ENCODE measurements at places on chromosomes 16 and 17.
A peak's percentile ranks its signal among the peaks of the same experiment; 100 is the strongest.

- DNase-seq, result no peak
Observed at GRCh38 chr16:67426950-67427349, 4.0 kb upstream of the HSD11B2 start.

DNA sequence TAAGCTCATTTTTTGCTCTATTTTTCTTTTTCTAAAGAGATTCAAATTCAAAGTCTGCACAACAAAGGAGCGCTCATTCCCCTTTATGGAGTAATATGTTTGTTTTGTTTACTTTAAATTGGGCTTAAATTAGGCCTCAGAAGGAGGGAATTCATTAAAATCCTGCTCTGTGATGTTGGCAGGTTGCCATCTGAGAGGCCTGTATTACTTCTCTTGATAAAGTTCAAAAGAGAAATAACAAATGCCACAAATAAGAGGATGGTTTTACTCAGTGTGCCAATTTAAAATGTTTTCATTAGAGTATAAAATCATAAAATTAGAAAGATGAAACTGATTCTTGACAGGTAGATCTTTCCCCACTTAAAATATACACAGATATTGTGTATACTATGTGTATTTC, 54.5 kb upstream of the HLF start:
- DNase-seq, result no peak

DNA sequence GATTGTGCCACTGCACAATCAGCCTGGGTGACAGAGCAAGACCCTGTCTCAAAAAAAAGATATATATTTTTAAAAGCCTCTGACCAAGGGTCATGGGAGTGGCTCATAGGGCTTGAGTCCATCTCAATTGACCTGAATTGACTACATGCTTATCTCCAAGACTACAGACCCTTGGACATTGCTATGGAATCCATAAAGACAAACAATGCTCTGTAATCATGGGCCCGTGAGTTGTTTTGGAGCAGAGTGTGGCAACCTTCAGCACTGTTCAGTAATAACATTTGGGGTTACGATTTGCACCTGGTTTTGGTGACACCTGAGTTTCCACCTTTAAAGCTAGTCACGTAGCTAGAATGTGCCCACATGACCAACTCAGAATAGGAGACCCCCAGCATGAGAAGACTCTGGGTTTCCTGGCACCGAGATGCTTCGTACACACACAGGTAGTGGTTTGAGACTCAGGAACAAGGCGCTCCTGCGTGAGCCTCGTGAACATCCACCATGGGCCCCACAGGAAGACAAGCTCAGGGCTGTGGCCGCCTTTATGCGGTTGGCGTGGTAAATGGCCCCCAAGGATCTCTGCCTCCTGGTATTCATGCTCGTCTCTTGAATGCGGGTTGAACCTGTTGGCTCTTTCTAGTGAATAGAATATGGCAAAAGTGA, 66.6 kb upstream of the RPH3AL start:
- DNase-seq, result no peak

- no peak for DNase-seq
Observed at GRCh38 chr16:31016018-31016417, 5.6 kb upstream of the STX1B start.

- DNase-seq, result no peak
Observed at GRCh38 chr17:73791631-73792030, 147.4 kb upstream of the SDK2 start.

GRCh38 chr17:79458356-79458755, 152.5 kb downstream of the RBFOX3 start:
- no peak for DNase-seq

DNA sequence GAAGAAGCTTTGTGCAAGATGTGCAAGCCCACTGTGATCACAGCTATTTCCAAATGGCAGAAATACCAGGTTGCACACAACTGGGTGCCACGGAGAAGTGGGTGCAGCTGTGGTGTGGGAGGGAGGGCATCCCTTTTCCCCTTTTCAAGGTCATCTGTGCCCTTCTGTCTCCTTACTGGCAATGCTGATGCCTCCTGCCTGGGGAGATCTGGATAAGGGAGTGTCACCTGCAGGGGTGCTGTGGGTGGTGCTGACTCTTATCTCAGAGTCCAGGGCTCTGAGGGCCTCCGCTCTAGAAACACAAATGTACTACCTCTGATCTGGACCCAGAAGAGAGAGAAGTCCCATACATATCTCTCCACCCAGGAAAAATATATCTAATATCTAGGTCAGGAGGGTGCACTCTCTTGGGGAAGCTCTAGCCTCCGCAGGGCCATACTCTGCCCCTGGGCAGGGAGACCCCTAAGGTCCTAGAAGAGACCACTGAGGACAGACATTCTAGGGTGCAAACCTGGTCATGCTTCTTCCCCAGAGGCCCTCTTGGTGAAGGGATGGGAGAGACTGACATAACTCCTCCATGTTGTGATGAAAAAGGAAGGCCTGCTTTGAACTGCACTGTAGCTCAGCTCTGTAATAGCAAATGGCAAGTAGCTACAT, 18.5 kb downstream of the NPRL3 start:
- peak; percentile 47 for DNase-seq

- DNase-seq, result peak; percentile 90
Observed at GRCh38 chr16:66483689-66484452, 56.8 kb downstream of the BEAN1 start.

DNA sequence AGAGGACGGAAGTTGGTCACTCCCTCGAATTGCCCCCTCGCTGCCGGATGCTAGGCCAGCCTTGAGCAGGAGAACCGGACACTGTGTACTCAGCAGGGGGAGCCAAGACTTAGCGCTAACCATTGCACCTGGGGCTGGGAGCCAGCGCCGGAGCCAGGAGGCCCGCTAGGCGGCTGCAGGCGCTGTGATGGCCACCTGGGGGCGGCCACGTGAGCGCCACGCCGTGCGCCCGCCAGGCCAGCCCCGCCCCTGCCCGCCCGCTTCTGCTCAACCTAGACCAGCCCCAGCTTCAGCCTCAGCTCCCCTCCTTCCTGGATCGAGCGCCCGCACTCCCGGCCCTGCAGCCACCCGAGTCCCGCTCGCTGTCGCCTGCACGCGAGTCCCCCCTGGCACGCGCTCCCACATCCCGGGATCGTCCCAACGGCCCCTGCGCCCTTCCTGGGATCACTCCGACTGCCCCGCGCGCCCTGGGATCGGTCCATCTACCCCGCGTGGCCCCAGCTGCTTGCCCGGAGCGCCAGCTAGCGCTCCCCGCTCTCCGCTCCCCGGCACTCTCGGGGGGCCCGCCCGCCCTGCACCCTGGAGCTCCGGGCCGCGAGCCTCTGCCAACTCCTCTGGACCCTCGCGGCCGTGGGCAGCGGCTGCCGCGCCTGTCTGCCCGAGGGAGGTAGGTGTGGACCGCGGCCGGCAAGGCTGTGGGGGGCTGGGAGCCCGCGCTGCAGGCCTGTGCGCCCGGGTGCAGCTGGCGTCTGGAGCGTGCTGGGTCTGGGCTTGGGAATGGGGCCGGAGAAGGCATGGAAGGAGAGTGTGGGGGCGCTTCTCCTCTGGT, at the start of gene EEF2K:
Gene EEF2K, plus strand, starts transcription at position 266 of the 829 bp plus-strand sequence. CDS start 19,452 bp downstream, outside the sequence.
- DNase-seq, result peak; percentile 96

- DNase-seq, result no peak
Observed at GRCh38 chr17:37825851-37826250, 81.0 kb upstream of the HNF1B start.
